Mesenchymal stem cell (in vitro differentiated cells and primary cell): ENCODE measurements at places on chromosomes 12 and 14.

GRCh38 chr14:85453401-85454225 is 76.3 kb upstream of the FLRT2 start:
- DNase-seq = no peak

DNA sequence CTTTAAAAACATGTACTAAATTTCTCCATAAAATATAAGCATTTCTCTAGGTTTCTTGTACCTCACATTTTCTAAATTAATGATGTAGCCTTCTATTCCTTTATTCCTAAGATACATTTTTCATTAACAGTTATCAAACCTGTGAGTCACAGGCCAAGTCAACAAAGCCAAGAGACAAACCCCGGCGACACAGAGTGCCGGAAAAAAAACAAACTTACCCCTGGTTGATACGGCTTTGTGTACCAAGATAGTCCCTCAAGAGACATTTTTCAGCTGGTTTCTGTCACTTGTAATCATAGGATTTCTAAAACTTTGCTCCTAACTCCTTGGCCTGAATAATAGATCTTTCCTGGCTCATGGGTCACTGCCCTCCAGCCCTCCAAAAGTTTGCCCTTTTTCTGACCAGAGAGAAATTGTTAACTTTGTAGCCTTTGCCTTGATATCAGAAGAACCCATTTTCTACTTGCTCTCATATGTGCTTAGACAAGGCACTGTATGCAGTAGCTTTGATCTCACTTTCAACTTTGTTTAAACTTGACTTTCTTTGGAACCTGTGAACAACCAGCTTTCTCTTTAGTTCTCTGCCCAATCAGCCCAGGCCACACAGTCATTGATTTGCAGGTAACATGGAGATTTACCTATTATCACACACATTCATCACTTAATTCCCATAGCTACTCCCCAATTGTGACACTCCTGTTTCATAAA is 172.2 kb downstream of the PRKD1 start:
- DNase-seq = no peak

DNA sequence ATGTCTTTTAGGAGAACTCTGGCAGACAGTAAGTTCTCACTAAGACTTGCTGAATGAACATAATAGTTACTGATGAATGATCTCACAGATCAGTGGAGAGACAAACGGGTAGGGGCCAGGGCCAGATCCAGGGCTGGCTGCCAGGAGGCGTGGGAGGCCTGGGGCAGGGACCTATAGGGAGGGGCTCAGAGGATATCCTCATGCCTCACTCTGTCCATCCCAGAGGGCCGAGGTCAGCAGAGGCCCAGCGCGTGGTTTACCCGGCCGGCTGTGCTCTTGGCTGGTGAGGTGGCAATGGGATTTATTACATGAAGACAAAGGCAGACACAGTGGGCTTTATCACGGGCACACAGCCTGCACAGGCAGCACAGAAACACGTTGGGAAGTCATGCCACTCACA is 85.4 kb downstream of the CHGA start:
- DNase-seq = no peak

DNA sequence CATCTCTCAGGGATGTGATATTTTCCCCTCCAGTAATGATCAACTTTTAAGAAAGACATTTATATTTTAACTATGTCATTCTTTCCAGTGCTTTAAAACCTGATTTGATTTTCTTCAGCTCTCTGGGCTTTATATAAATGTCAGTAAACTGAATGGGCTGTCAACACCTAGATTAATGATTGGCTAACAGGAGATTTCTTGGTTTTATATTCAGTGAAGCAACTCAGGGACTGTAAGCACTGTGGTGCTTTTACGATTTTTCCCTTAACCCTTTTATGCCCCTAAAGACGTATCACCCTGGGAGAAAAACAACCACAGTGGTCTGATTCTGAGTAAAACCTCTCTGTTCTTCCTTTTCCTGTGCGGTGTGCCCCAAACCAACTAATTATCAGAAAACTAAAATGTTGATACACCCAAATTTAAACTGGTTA is 38.0 kb downstream of the PTGER2 start:
- DNase-seq = peak; percentile 68
